Ureter (tissue), 1 donor: ENCODE measurements at places on chromosomes 7 and 10.

GRCh38 chr10:44647877-44648542 lies 263.1 kb upstream of the CXCL12 start:
- DNase-seq, result no peak

- no peak for DNase-seq
Observed at GRCh38 chr7:41114131-41114530, 588.8 kb downstream of the INHBA start.

- DNase-seq, result no peak
Observed at GRCh38 chr7:4068286-4068685, 613.8 kb upstream of the FOXK1 start.

DNA sequence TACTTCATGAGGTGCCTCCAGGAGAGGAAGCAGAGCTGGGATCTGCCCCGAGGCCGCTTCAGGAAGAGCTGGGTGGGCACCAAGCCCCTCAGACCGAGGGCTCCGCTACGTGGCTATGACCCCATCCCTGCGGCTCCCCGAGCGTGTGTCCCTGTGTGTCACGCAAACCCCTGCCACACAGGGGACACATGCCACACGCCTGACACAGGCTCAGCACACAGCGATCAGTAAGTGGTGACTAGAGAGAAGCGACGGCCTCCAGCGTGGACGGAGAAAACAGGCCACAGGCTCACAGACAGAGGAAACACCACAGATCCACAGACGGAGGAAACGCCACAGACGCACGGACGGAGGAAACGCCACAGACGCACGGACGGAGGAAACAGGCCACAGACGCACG lies 18.5 kb downstream of the DIP2C start:
- DNase-seq, result no peak

- no peak for DNase-seq
Observed at GRCh38 chr7:155449008-155449868, 8.7 kb upstream of the EN2 start.

- no peak for DNase-seq
Observed at GRCh38 chr10:61990761-61991135, 89.2 kb downstream of the ARID5B start.

DNA sequence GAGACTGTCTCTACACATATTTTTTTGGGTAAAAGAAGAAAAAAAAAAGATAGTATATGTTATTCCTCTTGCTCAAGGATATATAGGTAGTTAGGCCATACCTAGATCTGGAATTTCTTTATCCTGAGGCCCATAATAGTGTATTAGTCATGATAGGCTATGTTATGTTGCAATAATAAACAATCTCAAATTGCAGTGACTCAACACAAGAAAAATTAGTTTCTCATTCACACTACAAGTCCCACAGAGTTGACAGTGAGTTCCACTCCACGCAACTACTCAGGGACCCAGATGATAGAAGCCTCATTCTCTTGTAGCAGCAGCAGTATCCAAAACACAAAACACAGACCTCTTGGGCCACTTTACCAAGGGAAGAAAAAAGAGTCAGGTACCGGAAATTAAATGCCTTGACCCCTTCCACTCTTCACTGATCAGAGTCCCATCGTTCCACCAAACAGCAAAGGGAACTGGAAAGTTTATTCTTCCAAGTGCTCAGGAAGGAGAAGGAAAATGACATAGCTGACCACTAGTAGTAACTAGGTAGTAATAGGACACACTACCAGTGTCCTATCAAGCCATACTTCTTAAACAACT lies 7.4 kb upstream of the C10orf67 start:
- no peak for DNase-seq

- DNase-seq, result no peak
Observed at GRCh38 chr7:115822380-115822779, 208.2 kb downstream of the TFEC start.

GRCh38 chr10:75703191-75703854 lies 271.9 kb downstream of the LRMDA start:
- DNase-seq, result no peak
